ENCODE measurements at places on chromosomes 6 and 20.

GRCh38 chr20:31452575-31452974, 12.1 kb downstream of the DEFB123 start:
- no peak for DNase-seq

DNA sequence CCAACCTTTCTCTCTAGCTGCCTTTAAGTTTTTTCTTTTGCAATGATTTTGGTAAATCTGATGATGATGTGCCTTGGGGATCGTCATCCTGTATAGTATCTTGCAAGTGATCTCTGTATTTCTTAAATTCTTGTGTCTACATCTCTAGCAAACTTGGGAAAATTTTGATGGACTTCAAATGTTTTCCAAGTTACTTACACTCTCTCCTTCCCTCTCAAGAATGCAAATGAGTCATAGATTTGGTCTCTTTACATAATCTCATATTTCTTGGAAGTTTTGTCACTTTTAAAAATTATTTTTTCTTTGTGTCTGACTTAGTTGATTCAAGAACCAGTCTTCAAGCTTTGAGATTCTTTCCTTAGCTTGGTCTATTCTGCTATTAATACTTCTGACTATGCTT, 176.4 kb downstream of the TBC1D32 start:
- DNase-seq: no peak

GRCh38 chr20:56735084-56735642, 106.1 kb downstream of the TFAP2C start:
- DNase-seq: no peak

GRCh38 chr6:1630212-1630770, 20.6 kb downstream of the FOXC1 start:
- DNase-seq: no peak

DNA sequence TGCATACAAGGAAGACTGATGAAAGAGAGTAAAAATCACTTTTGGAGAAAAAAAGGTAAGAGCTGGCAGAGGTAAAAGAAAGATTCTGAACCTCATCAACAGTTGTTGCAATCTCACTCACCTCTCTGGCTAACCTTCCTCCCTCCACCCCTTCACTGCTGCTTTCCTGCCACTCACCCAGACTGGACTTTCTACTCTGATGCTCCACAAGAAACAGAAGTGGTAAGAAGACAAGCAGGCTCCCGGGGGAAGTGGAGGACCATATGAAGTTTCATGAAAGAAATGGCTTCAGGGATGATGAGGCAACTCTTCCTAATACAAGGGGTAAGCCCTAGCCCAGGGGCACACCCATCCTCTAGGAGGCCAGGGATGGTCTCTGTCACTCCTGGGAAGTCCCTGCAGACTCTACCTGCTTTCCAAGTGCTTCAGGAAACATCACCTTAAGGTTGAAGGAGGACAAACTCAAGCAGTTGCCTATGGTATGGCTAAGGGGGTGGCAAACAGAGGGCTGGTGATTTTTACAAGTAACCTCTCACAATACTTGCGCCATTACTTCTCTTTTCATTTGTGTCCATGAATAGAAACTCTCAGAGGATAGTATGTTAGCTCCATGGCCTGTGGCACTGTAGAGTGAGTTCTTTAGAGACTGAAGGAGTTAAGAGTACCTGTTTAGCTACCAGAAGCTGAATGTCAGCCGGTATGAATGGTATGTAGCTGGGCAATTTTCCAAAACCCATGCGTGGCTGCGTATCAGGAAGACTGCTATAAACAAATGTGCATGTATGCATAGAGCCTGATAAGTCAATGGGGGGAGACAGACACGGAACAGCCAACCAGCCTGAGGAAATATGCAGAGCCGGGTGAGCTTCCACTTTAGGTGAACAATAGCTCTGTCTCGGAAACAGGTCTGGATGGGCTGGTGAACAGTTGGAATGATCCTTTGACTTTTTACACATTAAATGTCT, 112.0 kb downstream of the BACH2 start:
- peak; percentile 73 for DNase-seq

DNA sequence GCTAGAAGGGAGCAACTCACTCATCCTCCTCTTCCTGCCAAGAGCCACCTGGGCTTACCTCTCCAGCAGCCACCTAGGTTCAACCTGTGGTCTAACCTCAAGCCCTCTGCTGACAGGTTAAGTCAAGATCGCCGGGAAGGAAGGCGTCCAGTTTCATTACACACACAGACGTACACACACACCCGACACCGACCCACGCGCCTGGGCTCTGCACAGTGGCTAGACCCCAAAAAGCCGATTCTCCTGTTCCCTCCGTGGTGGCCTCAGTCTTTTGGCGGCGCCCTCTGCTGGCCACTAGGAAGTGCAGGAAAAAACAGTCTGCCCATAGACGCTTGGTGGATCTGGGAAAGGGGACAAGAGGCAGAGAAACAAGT, 52.8 kb downstream of the MRPL14 start:
- peak; percentile 79 for DNase-seq

- no peak for DNase-seq
Observed at GRCh38 chr6:110619275-110619908, 143.0 kb upstream of the SLC22A16 start.

GRCh38 chr20:39268491-39268951, 306.4 kb downstream of the DHX35 start:
- DNase-seq: no peak

GRCh38 chr6:68013780-68014515, 621.1 kb upstream of the ADGRB3 start:
- no peak for DNase-seq

DNA sequence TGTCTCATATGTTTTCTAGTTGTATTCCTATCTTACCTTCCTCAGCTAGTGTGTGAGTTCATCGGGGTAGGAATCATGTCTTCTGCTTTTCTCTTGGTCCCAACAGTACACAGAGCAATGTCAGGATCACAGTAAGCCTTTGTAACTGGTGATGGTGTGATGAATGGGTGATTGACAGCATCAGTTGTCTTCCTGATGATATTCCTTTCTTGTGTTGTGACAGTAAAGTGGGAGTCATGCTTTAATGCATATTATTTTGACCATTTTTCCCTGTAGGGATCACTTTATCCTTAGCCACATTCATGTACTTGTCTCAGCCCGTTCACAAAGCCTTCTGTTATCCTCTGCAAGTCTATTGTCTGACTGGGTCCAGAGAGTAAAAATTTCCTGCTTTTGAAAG, 501.7 kb downstream of the UTRN start:
- DNase-seq: no peak

DNA sequence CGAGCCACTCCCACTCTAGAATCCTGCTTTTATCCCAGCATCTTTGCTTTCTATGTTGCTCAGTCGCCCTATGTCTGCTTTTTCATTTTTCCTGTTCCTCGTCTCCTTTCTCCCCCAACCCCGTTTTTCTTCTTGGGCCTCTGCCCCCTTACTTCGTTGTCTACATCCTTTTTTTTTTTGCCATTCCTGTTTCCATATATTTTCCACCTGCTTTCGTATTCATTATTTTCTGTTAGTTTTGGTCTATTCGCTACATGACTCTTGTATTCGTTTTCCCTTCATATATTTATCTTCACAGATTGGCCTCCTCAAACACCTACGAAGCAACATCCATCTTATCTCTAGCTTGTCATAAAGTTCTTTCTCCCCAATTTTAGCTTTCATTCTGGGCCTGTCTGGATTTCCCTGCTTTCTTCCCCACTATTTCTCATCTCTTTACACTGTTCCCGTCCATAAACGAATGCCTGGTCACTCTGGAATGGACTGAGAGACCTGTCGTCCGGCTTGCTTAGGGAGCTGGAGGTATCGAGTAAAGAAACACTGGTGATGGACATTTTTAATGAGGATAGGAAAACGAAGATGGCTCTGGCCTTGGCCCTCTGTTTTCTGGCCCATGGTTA, 915 bp downstream of the PRRC2A start:
- DNase-seq: no peak

DNA sequence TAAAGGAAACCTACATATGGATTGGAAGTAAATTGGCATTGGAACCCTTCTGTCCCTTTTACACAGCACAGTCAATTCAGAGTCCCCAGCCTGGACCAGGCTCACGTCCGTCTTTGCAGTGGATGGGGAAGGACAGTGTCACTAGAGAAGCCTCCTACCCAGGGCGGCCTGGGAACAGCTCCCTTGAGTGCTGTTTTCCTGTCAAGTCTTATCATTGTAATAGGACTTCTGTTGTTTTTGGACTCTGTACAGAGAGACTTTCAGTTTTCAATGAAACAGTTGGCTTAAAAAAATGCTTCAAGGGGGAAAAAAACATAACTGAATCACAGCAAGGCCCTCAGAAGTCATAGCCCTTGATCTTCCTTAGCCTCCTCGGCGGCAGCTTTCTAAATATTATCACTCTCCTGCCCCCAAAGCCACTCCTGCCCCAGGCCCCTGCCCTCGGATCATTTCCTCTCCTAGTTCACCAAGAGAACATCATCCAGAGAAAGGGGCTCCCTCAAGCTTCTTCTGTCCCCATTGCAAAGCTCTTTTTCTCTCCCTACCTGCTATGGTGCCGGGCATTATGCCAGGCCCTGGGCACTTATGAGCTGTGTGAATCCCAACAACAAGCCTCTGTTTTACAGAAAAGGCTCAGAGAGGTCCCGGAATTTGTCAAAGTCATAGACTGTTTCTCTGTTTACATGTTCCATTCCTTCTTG, 37.8 kb upstream of the CNKSR3 start:
- DNase-seq: no peak

GRCh38 chr20:761418-762381, 6.6 kb downstream of the SLC52A3 start:
- no peak for DNase-seq

DNA sequence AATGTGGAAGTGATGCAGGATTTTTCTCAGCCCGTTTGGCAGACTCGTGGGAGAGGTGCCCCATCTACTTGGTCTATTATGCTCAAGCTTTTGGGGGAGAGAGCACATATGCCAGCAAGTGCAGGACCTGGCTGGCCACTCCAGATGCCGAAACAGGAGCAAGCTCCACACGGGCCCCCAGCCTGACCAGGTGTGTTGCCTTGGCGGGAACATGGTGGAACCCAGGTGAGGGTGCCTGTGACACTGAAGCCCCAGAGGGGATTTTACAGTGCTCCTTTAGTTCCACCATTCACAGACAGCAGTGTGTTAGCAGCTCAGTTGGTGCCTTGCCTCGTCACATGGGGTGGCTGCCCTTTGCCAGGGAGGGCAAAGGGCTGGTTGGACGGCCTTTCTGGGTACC, 798.9 kb downstream of the EYS start:
- no peak for DNase-seq

GRCh38 chr6:134999107-134999506, 49.2 kb upstream of the ALDH8A1 start:
- no peak for DNase-seq
